Activated T-helper 1 cell treated with anti-CD3 and anti-CD28 coated beads, Interleukin-2, amount 50 U/mL, for 16 hours (primary cell): ENCODE measurements at places on chromosomes 12 and 14.

- no peak for DNase-seq
Observed at GRCh38 chr12:42422785-42423184, 96.8 kb downstream of the PPHLN1 start.

GRCh38 chr12:94287245-94287628 lies 138.9 kb downstream of the PLXNC1 start:
- DNase-seq = no peak

DNA sequence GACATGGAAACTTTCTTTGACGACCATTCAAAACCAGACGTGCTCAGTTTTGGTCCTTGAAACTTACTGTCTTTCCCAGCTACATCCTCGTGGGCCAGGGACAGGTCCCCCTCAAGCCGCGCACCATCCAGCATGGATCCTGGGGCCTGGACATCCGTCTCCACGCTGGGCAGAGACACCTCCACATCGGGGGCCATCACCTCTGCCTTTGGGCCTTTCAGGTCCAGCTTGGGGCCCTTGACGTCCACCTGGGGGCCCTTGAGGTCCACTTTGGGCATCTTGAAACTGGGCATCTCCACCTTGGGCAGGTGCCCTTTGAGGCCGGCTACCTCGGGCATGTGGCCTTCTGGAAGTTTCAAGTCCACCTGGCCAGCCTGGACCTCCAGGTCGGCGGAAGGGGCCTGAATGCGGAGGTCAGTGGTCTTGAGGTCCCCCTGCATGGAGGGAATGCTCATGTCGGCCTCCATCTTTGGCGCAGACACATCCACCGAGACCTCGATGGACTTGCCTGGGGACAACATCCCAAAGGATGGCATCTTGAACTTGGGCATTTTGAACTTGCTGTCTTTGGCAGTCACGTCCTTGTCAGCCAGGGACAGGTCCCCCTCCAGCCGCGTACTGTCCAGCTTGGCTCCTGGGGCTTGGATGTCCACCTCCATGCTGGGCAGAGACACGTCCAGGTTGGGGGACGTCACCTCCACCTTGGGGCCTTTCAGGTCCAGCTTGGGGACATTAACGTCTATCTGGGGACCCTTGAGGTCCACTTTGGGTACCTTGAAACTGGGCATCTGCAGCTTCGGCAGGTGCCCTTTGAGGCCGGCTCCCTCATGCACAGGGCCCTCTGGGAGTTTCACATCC lies 17.1 kb downstream of the PLD4 start:
- no peak for DNase-seq

DNA sequence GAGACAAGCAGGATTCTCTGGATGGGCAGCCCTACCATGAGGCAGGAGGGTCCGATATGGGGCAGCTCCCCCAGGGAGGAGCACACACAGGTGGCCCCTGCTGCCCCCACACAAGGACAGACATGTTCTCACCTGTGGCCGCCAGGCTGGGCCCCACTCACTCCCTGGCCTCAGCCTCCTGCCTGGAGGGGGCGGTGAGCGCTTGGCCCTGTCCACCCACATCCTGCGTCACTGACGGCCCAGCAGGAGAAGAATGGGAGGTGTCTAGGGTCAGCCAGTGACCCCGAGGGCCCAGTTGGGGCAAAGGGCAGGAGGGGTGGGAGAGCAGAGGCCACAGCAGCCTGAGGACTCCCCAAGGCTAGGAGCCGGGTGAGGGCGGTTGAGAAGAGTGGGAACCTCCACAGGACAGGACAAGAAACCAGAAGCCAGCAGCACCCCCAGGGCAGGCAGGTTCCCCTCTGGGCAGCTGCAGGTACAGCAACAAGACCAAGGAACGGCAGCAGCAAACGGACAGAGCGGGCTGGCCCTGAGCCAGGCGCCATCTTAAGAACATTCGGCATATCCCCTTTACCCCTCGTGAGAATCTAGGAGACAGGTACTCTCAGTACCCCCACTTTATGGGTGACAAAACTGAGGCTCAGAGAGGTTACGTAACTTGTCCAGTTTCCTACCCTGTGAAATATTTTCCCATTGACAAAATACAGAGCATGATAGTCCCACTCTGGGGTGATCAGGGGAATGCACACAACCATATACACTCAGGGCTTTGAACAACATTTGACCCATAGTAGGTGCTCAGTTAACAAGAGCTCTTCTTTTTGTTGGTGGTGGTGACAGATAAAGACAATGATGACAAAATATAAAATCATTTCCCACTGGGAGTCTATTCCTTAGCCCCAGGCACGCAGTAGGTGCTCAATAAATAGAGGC lies 74.3 kb downstream of the NCOR2 start:
- no peak for DNase-seq

DNA sequence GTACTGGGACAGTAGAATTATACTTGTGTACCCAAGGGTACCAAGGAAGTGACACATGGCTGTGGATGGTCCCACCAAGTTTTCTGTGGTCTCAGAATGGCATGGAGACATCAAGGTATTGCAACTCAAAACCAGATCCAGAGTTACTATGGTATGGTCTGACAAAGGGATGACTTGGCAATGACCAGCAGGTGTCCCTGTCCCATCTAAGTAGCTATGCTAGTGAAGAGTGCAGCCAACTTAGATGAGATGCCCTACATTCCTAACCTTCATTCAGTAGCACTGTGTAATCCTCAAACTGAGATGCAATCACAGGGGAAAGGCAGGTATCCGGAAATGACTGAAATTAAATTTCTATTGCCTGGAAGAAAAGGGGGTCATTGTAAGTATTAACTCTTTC lies 188.7 kb upstream of the TMEM260 start:
- no peak for DNase-seq

DNA sequence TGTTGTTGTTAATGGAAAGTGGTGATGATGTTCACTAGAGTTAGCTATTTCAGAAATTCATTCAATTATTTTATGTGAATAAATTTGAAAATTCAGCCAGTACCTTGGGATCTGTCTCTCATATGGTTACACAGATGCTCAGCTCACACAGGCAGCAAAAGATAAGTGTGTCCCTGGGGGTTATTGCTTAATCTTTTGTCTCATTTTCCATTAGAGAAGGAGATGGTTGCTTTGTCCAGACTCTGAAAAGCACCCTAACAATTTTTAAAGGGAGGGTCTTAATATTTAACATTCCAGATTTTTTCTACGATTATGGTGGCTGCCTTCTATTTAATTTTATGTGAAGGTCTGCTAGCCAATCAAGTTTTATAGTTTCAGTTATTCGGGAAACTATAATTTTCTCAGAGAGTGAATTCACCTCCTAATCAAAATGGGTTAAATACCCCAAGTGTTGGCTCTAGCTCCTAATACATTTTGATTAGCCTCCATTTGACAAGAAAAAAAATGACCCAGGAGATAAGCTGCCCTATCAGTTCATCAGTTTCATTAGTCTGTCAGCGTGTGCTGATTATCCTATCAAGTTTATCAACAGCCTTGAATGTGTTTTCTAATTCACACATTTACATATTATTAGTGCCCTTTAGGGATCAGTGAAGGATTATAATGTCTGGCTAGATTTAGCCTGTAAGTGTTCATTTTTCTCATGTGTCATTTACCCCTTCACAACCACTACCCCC lies 282.1 kb downstream of the TMTC2 start:
- no peak for DNase-seq

- DNase-seq = no peak
Observed at GRCh38 chr14:68039593-68039992, 220.0 kb downstream of the RAD51B start.

GRCh38 chr14:102573591-102574046 lies 18.8 kb upstream of the RCOR1 start:
- no peak for DNase-seq

DNA sequence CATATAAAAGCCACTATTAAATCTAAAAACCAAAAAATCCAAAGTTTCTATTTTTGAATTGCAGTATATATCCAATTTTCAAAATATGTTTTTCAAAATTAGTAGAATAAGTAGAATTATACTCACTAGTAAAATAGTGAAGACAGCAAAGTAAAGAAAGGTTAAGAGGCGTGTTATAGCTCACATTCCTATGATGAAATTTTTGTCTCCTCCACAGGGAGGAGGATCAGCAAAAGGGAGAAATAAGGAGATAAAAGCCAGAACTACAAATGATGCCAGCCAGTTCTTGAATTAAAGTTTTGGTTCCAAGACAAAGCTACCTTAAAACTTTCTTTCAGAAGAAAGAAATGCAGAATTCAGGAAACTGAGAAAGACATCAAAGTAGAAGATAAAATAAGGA lies 50.0 kb downstream of the C2CD5 start:
- DNase-seq = no peak

- no peak for DNase-seq
Observed at GRCh38 chr12:116878567-116879508, 2.4 kb downstream of the HRK start.

- DNase-seq = no peak
Observed at GRCh38 chr14:95253039-95253630, 66.6 kb downstream of the CLMN start.

DNA sequence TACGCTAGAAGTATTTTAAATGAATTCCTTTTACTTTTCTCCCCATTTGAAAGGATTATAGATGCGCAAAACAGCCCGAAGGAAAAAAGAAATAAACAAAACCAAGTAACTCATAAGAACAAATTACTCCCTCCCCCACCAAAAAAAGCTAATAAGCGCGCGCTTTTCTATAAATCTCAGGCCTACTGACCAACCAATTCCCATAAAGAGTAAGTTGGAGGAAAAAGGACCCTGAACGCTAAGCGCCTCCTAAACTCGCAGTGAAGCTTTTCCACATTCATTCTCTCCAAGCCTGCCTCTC lies 588 bp downstream of the MBIP start:
- no peak for DNase-seq

DNA sequence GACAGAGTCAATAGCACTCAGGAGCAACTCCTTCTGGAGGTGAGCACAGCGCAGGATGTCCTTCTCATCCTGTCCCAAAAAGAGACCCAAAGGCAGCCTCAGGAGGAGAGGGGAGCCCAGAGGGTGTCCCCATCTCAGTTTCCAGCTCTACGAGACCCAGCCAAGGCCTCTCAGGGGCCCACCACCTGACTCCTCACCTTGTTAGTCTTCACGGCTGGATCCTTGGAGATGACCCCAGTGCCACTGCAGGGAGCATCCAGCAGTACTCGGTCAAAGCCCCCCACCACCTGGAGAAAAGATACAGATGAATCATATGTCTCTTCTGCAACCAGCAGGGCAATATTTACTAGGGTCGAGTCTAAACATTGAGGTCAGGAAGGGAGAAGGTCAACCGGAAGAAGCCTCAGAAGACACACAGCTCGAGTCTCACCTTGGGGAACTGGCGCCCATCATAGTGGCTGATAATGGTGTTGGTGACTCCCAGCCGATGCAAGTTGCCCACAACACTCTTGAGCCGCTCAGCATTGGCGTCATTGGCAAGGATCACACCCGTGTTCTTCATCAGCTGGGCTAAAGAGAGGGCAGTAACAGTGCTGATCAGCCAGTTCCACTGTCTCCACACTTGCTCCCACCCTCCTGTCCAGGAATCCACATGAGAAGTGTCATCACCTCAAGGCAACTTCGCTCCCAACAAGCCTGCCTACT lies 4.8 kb upstream of the IFFO1 start:
- DNase-seq = no peak

- DNase-seq = no peak
Observed at GRCh38 chr12:46617167-46617566, 208.6 kb downstream of the SLC38A4 start.

DNA sequence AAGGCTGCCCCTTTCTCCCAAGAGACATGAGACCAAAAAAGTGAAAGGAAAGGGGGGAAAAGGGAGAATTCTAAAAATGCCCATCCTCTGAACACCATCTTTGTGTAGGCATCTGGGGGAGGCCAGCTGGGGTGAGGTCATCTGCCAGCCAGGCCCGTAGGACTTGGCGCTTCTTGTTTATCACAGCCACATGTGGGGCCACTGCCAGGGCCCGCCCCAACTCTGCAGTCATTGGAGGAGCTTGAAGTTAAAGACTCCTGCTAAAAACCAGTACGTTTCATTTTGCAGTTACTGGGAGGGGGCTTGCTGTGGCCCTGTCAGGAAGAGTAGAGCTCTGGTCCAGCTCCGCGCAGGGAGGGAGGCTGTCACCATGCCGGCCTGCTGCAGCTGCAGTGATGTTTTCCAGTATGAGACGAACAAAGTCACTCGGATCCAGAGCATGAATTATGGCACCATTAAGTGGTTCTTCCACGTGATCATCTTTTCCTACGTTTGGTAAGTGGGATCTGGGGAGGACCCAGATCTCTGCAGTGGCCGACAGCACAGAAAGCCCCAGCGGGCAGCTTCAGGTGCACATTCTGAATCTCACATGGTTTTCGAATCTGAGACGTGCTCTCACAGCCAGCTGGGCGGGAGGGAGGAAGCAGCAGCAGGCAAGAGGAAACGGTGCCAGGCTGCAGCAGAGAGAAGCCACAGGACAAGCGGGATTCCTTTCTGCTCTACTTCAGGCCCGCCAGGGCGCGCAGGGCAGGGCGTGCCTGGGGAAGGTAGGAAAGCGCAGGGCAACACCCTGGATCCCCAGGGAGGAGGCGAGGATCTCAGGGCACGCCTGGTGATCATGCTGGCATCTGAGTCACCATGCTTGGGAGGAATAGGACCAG lies at the start of gene P2RX7:
P2RX7 (plus strand) TSS at position 276 of the 881 bp plus-strand sequence; CDS start at position 371, 95 bp downstream.
- peak; percentile 7 for DNase-seq

DNA sequence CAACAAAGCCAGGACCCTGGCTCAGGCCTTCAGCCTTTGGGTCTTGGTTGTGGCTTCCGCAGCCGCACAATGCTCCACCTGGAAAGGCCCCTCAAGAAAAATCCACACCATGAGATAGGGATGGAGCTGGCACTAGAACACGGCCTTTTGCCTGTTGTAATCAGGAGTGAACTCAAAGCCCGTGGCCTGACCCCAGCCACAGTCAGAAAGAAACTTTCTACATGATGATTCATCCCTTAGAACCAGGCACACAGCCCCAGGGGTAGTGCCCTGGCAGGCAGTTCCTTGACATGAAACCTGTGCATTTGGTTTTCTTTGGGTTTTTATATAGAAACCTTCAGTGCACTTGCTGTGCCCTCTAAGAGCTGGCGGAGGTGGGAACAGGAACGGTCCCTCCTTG lies 5.1 kb downstream of the CLMN start:
- no peak for DNase-seq

GRCh38 chr14:33210311-33210710 lies 271.6 kb downstream of the NPAS3 start:
- DNase-seq = no peak

DNA sequence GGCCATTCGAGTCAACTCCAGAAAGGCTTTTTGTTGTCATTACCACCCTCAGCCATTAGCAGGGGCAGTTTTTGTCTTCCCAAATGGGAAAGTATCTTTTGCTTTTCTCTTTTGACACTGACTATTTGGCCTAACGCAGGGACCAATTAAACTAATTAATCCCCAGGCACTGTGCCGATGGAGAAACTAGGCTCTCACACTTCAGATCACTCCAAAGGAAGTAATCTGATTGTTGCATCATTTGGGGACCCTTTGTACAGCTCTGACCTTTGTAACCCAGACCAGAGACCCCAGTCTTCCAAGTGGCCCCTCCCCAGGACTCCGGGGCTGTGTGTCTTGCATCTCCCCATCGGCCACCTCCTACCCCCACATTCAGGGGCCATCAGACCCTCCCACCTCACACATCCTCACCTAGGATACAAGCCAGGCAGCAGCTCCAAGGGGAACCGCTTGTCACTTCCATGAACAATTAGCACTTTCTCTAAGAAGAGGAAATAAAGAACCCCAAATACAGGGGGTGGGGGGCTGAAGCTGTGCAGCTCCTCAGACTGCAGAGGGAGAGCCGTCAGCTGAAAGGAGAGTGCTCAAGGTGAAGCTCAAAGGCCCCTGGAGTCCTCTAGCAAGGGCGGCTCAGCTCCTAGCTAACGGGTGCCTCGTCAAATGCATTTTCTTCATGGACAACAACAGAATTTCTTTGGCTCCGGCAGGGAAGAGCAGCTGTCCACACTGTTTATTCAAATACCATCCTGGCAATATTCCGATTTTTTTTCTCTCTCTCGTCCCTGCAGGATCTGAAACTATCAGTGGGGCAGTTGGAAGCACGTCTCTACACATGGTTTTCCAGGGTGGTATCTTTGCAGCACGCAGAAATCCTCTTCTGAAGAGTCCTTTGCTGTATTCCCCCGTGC lies 64.3 kb upstream of the DIO3 start:
- DNase-seq = no peak
